ENCODE measurements at places on chromosomes 7 and 10.

- DNase-seq: no peak
Measured at GRCh38 chr7:141444961-141445360, 106.2 kb upstream of the AGK start.

GRCh38 chr10:129308953-129309564, 158.0 kb upstream of the MGMT start:
- no peak for DNase-seq

DNA sequence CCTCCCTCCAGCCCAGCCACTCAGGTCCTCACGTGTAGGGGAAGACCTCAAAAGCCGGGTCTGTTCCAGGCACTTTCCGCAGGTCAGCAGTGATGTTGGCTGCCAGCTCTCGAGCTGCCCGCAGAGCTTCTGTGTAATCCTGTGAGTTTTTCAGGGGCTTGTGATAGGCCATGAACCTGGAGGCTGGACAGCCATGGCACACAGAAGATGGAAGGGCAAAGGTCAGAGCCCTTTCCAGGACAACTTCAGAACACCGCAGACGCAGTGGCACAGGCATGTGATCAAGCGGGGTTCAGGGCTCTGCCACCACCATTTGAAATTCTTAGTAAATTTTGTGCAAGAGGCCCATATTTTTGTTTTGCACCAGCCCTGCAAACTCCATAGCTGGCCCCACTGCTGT, 24.0 kb downstream of the NPC1L1 start:
- DNase-seq: no peak

DNA sequence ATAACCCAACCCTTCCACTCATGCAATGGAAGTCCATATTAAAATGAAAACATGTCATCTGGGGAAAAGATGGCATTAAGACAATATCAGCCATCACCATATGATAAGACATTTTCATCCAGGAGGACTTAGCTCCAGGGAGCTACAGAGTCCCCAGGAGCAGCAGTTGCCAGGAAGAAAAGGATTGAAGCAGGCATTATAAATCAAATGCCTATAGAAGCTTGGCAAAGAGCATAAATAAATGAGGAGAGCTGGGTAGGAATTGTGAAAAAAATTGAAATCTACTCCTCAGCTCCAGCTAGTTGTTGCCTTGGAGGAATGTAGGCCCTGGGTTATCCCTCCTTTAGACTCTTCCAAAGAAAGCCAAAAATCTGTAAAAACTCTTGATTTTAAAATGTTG, 42.5 kb downstream of the FAM13C start:
- DNase-seq: no peak

Data from KBM-7 (cell line).